ENCODE measurements at places on chromosomes 12 and 14. TPM values are rescaled to one million over a fixed set of nuclear protein-coding genes. Genes with fewer than 3 reads are reported as not detected.

DNA sequence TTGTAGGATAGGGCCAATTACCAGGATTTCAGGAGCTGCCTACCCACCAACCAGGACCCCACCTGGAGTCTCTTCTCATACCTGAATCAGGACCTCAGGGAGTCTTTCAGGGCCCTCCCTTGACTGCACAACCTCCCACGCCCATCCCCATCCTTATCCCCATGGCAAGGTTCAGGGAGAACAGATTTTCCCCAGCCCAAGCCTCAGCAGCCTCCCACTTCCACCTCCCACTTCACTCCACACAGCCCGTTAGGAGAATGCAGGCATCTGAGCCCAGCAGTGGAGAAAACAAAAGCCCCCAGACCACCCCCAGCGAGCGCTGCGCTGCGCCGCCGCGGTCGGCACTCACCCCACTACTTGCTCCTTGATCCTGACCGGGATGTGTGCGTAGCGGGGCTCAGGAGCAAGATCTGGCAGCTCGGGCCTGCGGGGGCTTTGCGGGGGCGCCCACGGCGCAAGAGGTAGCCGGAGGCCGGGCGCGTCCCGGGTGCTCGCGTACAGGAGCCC, 1.4 kb downstream of the B4GALNT1 start:
- peaks cover 41% of the 10 kb centered on the region for H3K27me3 ChIP-seq
- H3K4me3 ChIP-seq: peak overlapping the region; percentile 93
- peaks cover 5% of the 10 kb centered on the region for H3K36me3 ChIP-seq
- DNase-seq: no peak
- peak overlapping the region; percentile 48 for H3K27ac ChIP-seq

GRCh38 chr14:75015496-75015895, 12.8 kb downstream of the EIF2B2 start:
- no peak overlapping the region for H3K4me3 ChIP-seq
- no peaks in the 10 kb centered on the region for H3K27me3 ChIP-seq
- no peak overlapping the region for H3K27ac ChIP-seq
- H3K36me3 ChIP-seq: no peaks in the 10 kb centered on the region
- H3K4me1 ChIP-seq: no peaks in the 10 kb centered on the region
- no peak for DNase-seq

Gene SMOC1
- 0.49 TPM for total RNA-seq

Gene ASCL1
- not detected for total RNA-seq

DNA sequence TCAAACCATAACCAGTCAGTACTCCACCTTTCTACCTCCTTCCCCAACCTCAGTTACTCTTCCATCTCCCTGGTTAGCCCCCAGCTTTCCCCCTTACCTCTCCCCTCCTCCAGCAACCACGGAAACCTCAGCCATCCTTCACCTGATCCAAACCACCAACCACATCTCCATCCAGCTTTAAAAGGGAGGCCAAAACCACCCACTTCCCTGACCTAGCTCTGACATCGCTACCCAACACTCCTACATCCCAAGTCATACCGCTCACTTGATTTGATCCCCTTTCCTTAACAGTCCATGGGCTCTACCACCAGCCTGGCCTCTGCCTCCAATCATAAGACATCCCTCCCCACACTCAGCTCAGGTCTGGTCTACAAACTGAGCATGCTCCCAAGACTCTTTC, 1.5 kb downstream of the RAB35 start:
- H3K4me3 ChIP-seq: peak overlapping the region; percentile 97
- H3K36me3 ChIP-seq: no peaks in the 10 kb centered on the region
- peaks cover 12% of the 10 kb centered on the region for H3K27me3 ChIP-seq
- H3K4me1 ChIP-seq: peaks cover 30% of the 10 kb centered on the region
- DNase-seq: no peak
- peak overlapping the region; percentile 91 for H3K27ac ChIP-seq

Gene MYF6
- total RNA-seq: not detected

- H3K27ac ChIP-seq: no peak overlapping the region
- no peak overlapping the region for H3K4me3 ChIP-seq
- no peaks in the 10 kb centered on the region for H3K4me1 ChIP-seq
These were observed 161.9 kb upstream of the WSCD2 start for GRCh38 chr12:107967170-107967569.

DNA sequence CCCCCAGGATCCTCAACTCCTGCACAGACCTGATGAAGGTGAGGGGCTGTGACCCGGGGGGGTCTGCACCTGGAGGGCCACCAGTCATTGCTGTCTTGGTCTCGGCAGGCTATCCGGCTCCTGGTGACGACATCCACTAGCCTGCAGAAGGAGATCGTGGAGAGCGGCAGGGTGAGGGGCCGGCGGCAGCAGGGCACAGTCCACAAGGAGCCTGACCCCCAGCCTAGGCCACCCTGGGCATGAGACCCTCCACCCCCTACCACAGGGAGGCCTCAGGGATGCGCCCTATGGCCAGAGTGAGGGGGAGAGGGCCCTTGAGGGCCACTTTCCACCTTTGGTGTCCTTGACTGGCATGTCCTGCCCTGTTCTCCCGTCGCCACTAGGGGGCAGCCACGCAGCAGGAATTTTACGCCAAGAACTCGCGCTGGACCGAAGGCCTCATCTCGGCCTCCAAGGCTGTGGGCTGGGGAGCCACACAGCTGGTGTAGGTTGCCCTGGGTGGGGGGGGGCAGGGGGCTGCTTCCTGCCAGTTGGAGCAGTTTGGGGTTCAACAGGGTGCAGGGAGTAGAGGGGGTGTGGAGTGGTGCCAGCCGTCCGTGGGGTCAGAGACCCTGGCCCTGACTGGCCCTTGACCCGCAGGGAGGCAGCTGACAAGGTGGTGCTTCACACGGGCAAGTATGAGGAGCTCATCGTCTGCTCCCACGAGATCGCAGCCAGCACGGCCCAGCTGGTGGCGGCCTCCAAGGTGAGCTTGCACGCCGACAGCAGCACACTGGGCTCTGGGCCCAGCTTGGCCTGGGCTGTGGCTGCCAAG, 25.0 kb downstream of the HIP1R start:
- H3K36me3 ChIP-seq: no peaks in the 10 kb centered on the region
- H3K27ac ChIP-seq: no peak overlapping the region
- H3K27me3 ChIP-seq: peaks cover 8% of the 10 kb centered on the region

- DNase-seq: peak; percentile 24
- no peak overlapping the region for H3K27ac ChIP-seq
- peaks cover 1% of the 10 kb centered on the region for H3K27me3 ChIP-seq
- H3K4me3 ChIP-seq: no peak overlapping the region
These were observed 4.7 kb downstream of the ADCK1 start for GRCh38 chr14:77804592-77804991.

DNA sequence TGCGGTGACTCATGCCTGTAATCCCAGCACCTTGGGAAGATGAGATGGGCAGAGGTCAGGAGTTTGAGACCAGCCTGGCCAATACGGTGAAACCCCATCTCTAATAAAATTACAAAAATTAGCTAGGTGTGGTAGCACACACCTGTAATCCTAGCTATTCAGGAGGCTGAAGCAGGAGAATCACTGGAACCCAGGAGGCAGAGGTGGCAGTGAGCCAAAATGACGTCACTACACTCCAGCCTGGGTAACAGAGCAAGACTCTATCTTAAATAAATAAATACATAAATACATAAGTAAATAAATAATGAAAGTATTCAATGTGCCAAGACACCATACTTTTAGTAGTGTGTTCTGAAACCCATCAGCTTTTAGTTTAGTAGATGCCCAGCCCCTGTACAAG, 308.1 kb upstream of the FLRT2 start:
- peaks cover 1% of the 10 kb centered on the region for H3K4me1 ChIP-seq
- no peak for DNase-seq
- no peak overlapping the region for H3K27ac ChIP-seq
- H3K4me3 ChIP-seq: no peak overlapping the region

GRCh38 chr12:4643747-4644146, 5.1 kb downstream of the AKAP3 start:
- no peaks in the 10 kb centered on the region for H3K27me3 ChIP-seq
- no peak overlapping the region for H3K4me3 ChIP-seq
- H3K4me1 ChIP-seq: peaks cover 6% of the 10 kb centered on the region
- no peak overlapping the region for H3K27ac ChIP-seq
- H3K36me3 ChIP-seq: no peaks in the 10 kb centered on the region
- DNase-seq: no peak

DNA sequence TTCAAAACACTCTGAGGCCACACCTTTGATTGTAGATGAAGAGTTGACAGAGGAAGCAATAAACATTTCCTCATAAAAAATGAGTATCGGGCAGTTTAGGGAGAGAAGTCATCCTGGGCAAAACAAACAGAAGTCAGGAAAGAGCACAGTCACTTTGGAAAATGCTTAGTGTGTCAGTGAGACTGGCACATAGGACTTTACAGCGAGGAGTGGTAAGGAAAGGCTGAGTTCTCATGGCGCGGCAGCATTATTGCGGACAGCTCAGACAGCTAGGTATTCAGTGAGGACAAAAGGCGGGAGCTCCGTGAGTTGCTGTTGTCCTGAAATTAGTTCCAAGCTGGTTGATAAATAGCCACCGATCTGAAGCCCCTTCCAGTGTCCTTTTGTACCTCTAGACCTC, 229.9 kb downstream of the SNAPC1 start:
- no peak overlapping the region for H3K4me3 ChIP-seq
- no peaks in the 10 kb centered on the region for H3K4me1 ChIP-seq
- H3K27ac ChIP-seq: no peak overlapping the region
- H3K27me3 ChIP-seq: peaks cover 3% of the 10 kb centered on the region

DNA sequence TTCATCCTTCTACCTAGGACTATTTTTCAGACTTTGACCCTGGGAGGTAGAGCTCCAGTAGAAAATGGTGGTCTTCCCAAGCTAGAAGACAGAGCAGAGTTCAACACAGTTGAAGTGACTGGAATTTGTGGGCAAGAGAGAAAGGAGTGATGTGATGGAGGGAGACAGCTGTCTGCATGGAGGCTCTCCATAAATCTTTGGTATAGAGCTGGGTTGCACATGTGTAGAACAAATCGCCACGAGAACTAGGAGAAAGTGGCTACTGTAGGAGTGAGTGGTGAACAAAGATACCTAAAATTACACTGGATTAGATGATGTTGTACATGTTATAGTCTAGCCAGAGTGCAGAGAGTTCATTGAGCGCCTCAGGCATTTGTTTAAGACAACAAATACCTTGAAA, 14.5 kb downstream of the GPR135 start:
- H3K4me1 ChIP-seq: no peaks in the 10 kb centered on the region
- H3K36me3 ChIP-seq: no peaks in the 10 kb centered on the region
- H3K4me3 ChIP-seq: no peak overlapping the region
- H3K27ac ChIP-seq: no peak overlapping the region

DNA sequence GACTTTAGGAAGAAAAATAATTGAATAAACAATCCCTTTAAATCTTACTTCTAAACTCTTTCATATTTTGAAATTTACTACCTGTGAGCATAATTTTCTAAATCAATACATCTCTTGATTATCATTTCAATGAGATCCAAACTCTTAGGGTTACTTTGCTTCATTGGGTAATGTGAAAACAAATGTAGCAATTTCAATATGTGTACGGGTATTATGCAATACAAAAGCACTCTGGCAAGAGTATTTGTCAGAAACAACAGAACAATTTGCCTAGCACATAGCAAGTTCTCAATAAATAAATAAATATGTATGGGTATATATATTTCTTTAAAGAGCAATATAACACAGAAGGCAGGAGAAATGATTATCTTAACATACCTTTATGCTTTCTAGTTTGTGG, 77.1 kb downstream of the PLEKHG7 start:
- H3K27me3 ChIP-seq: no peaks in the 10 kb centered on the region
- H3K4me1 ChIP-seq: peaks cover 14% of the 10 kb centered on the region
- H3K4me3 ChIP-seq: no peak overlapping the region
- H3K27ac ChIP-seq: no peak overlapping the region
- DNase-seq: no peak

DNA sequence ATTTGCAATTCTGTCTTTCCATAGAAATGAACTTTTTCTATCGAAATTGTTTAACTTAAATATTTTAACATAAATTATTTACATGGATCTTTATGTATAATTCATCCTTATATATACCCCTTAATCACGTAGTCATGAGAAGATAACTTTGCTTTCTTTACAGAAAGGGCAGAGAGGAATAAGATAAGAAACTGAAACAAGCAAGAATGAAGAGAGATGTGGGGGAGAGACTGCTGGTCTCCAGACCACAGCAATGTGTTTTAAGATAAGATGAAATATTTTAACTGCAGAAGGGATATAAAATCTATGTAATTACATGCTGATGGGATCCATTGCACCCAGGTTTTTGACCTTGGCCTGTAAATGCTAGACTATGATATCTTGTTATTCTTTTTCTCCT, 34.7 kb upstream of the DNM1L start:
- DNase-seq: no peak
- no peaks in the 10 kb centered on the region for H3K4me1 ChIP-seq
- no peak overlapping the region for H3K27ac ChIP-seq
- no peaks in the 10 kb centered on the region for H3K36me3 ChIP-seq
- H3K27me3 ChIP-seq: peaks cover 4% of the 10 kb centered on the region

- H3K27ac ChIP-seq: no peak overlapping the region
- DNase-seq: no peak
- peaks cover 18% of the 10 kb centered on the region for H3K36me3 ChIP-seq
- no peak overlapping the region for H3K4me3 ChIP-seq
- no peaks in the 10 kb centered on the region for H3K4me1 ChIP-seq
These were observed 325.2 kb upstream of the DIO2 start for GRCh38 chr14:80536456-80536855.

GRCh38 chr12:25052196-25052913, 103.5 kb upstream of the BCAT1 start:
- no peak overlapping the region for H3K4me3 ChIP-seq
- H3K4me1 ChIP-seq: no peaks in the 10 kb centered on the region
- no peak for DNase-seq
- H3K27me3 ChIP-seq: no peaks in the 10 kb centered on the region
- H3K27ac ChIP-seq: no peak overlapping the region

DNA sequence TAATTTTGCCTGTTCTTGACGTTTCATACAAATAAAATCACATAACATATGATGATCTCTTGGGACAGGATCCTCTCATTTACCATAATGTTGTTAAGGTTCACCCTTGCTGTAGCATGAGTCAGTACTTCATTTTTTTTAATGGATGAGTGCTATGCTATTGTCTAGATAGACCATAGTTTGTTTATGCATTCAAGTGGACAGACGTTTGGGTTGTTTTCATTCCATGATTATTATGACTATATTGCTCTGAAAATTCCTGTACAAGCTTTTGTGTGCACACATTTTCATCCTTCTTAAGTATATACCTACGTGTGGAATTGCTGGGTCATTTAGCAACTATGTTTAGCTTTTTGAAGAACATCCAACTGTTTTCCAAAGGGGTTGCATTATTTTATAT, 325.6 kb upstream of the TMEM132C start:
- DNase-seq: no peak
- peaks cover 4% of the 10 kb centered on the region for H3K36me3 ChIP-seq
- H3K27ac ChIP-seq: no peak overlapping the region
- H3K4me3 ChIP-seq: no peak overlapping the region
- no peaks in the 10 kb centered on the region for H3K4me1 ChIP-seq
- peaks cover 3% of the 10 kb centered on the region for H3K27me3 ChIP-seq

Gene CORO1C
- total RNA-seq: 285 TPM
